ENCODE measurements at places on chromosomes 5 and 9. TPM values are rescaled to one million over a fixed set of nuclear protein-coding genes. Genes with fewer than 3 reads are reported as not detected.

DNA sequence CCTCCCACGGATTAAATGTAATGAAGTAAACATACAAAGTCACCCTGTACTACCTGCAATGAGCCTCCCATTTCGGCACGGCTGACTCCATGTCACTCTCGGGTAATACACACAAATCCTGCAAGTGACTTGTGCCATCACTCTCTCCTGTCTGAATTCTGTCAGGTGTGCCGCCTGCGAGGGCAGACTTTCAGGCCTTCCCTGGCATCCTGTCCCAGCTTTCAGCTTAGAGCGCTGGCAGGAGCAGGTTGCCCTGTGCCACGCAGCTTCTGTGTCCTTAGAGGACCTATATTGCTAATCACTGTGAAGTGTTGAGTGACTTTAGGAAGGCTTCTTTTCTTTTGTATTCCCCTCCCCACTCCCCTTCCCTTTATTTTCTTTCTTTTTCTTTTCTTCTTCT, 25.8 kb upstream of the S1PR3 start:
- no peak for DNase-seq

GRCh38 chr5:113293975-113294310, 140.8 kb downstream of the TSSK1B start:
- DNase-seq, result no peak

GRCh38 chr5:150529555-150529954, 21.6 kb downstream of the NDST1 start:
- peak; percentile 82 for DNase-seq

- DNase-seq, result no peak
Measured at GRCh38 chr5:143397302-143398052, 6.0 kb downstream of the NR3C1 start.

GRCh38 chr5:171858303-171858702, 72.7 kb downstream of the SMIM23 start:
- no peak for DNase-seq

DNA sequence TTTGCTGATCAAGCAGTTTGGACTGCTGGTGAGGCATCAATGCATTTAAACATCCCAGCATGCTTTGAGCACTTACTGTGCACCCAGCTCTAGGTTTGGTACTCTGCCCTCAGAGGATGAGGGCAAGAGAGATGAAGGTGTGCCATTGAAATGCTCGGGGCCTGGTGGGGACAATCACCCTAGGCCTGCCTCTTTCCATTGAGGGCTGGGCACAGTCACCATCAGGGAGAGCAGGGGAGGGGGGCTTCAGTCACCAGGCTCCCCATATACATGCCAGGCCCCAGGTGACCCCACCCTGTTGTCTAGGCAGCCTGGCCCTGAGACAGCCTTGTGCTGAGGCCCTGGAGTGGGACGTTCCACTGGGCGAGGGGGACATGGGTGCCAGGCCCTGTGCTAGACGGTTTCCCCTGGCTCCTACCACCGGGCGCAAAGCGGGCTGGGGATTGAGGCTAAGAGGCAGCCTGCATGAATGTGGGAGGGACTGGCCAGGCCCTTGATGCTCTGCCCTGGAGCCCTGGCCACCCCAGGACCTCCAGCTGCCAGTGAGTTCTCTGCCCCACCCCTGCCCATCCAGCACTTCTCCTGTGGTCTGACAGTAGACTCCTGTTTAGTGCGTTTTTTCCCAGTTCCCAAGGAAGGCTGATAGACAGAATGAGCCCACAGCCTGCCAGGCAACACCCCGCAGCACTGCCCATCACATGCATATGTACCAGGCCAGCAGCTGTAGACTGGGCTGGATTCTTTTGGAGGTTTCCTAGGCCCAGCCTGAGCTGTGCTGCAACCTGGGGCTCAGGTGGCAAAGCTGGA, 18.9 kb downstream of the TCF7 start:
- DNase-seq, result peak; percentile 43

DNA sequence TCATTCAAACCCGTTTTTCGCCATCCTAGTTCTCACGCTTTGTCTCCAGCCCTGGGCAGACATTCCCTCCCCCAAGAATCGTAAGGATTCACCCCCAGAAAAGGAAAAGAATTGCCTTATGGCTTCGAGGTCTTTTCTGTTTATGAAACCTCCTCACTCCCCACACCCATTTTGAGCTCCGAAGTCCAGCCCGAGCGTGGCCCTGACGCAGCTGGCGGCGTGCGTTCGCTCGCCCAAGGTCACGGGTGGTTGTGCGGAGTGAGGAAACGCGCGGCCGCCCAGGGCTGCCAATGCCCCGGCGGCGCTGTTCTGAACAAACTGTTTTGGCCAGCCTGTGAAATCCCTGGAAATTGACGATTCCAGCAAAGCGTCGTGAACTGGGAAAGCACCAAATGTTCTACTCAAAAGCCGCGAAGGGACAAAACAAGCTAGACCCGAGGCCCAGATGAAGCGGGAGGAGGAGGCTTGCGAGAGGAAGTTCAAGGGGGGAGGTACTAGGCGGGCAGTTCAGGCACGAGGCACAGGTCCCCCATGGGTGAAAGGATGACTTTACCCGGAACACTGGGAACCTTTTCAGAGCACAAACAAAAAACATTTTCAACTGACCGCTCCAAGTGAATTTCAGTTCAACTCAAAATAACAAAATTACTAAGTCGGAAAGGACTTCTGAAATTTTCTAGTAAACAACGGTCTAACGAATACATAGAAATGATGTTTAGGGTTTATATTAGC, 683 bp upstream of the ZFAND5 start:
- DNase-seq, result peak; percentile 87

GRCh38 chr5:81207009-81207408, 26.1 kb upstream of the CKMT2 start:
- peak; percentile 81 for DNase-seq

- DNase-seq, result no peak
Measured at GRCh38 chr5:33905381-33905780, 13.6 kb upstream of the ADAMTS12 start.

- no peak for DNase-seq
Measured at GRCh38 chr9:36750630-36751029, 177.9 kb downstream of the MELK start.

- DNase-seq, result no peak
Measured at GRCh38 chr5:74231697-74232096, 408.8 kb downstream of the ENC1 start.

- no peak for DNase-seq
Measured at GRCh38 chr5:66002415-66002814, 76.0 kb downstream of the ERBIN start.

GRCh38 chr9:33431420-33431819, 16.0 kb downstream of the AQP3 start:
- DNase-seq, result no peak

Gene ORM2
- total RNA-seq, result 0.59 TPM

Gene PCDHB13
- total RNA-seq, result 1.5 TPM

Gene PALM2AKAP2
- total RNA-seq, result 0.49 TPM

Gene RNF224
- total RNA-seq, result 0.42 TPM

Gene FAM221B
- not detected for total RNA-seq

Gene ZNF879
- total RNA-seq, result 6.6 TPM

Gene NME5
- total RNA-seq, result 9.2 TPM

Gene MRPL22
- 97.0 TPM for total RNA-seq

Gene SLC36A1
- total RNA-seq, result 29.1 TPM

Gene PTPN3
- total RNA-seq, result 3.1 TPM

Measured in endodermal cell (in vitro differentiated cells).